Retina (tissue), 1 donor: ENCODE measurements at places on chromosomes 3 and 15.

GRCh38 chr3:182730675-182731042, 62.6 kb upstream of the ATP11B start:
- DNase-seq, result no peak

GRCh38 chr3:86790884-86791549, 199.9 kb downstream of the VGLL3 start:
- no peak for DNase-seq

DNA sequence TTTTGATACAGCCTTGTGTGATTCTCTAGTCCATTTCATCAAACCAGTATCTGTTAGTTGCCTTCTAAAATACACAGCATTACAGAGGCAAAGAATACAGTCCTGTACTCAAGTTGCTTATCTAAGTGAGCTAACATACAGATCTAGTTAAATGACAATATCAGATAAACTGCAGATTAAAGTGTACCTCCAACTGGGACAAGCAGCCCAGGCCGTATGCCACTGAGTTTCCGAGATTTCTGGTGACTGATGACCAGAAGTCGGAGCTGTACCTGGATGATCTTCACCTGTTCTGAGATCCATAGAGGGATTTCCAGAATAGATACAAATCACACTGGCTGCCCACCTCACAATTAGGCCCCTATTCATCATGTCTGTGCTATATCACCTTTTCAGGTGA, 6.3 kb upstream of the TRIM59 start:
- no peak for DNase-seq

DNA sequence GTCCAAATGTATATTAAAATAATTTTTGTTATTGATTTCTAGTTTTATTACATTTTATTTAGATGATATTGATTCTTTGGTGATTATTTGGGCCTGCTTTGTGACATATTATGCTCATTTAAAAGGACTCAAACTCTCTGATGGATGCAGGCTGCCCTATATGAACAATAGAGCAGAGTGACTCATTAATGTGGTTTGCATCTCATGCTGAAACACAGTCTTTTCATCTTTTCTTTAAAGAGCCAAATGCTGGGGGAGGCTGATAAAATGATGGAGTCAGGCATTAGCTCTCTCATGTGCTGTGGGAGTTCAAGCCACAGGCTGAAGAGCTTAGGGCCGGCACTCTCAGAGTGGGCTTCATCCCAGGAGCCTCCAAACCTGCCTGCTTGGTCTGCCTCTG, 7.2 kb downstream of the PLA1A start:
- DNase-seq, result no peak
